ENCODE measurements at places on chromosomes 2 and 18. TPM values are rescaled to one million over a fixed set of nuclear protein-coding genes. Genes with fewer than 3 reads are reported as not detected.

The TSPYL6 gene
- not detected for total RNA-seq

The LIMS4 gene
- total RNA-seq = 6.3 TPM

The ADGRF3 gene
- total RNA-seq = 0.05 TPM

The TBR1 gene
- total RNA-seq = not detected

The ANKRD30B gene
- total RNA-seq = not detected

The CASP10 gene
- total RNA-seq = 28.2 TPM

The HOXD4 gene
- 3.8 TPM for total RNA-seq

The STEAP3 gene
- 27.2 TPM for total RNA-seq

The CNTNAP5 gene
- not detected for total RNA-seq

The NPPC gene
- not detected for total RNA-seq

The CBLN2 gene
- 0.10 TPM for total RNA-seq

The ARHGEF33 gene
- 0.07 TPM for total RNA-seq

The HOXD1 gene
- 3.7 TPM for total RNA-seq

The SLC4A5 gene
- 0.05 TPM for total RNA-seq

The NOSTRIN gene
- total RNA-seq = 11.0 TPM

The SCLY gene
- 22.4 TPM for total RNA-seq
